ENCODE measurements at places on chromosomes 5 and 9. TPM values are rescaled to one million over a fixed set of nuclear protein-coding genes. Genes with fewer than 3 reads are reported as not detected.

CCL28 gene
- total RNA-seq = 0.21 TPM

SLC6A7 gene
- total RNA-seq = not detected

GARIN3 gene
- not detected for total RNA-seq

BASP1 gene
- 320 TPM for total RNA-seq

ALDOB gene
- total RNA-seq = not detected

TAL2 gene
- 0.32 TPM for total RNA-seq

LCN15 gene
- not detected for total RNA-seq

RASGEF1C gene
- total RNA-seq = 0.11 TPM

C6 gene
- not detected for total RNA-seq

KIF27 gene
- total RNA-seq = 0.96 TPM

TMOD1 gene
- 3.7 TPM for total RNA-seq

WNT8A gene
- total RNA-seq = not detected

IRX1 gene
- not detected for total RNA-seq

TMEM174 gene
- total RNA-seq = not detected

FYB1 gene
- 14.4 TPM for total RNA-seq

ANKRD31 gene
- total RNA-seq = 0.12 TPM

SLC6A18 gene
- not detected for total RNA-seq

SV2C gene
- not detected for total RNA-seq

C7 gene
- total RNA-seq = not detected

PFN3 gene
- total RNA-seq = not detected

SAXO1 gene
- not detected for total RNA-seq

LECT2 gene
- not detected for total RNA-seq

FGFR4 gene
- 23.4 TPM for total RNA-seq

SLC45A2 gene
- total RNA-seq = not detected

CHD1 gene
- 52.4 TPM for total RNA-seq

TEX48 gene
- total RNA-seq = not detected

C9orf153 gene
- total RNA-seq = not detected
